Right hindlimb (tissue), 1 donor: ENCODE measurements at places on chromosomes 12 and 14.

GRCh38 chr12:127810041-127810440 is 456.9 kb upstream of the TMEM132C start:
- DNase-seq = peak; percentile 50

GRCh38 chr12:22340143-22340542 is 5.6 kb upstream of the ST8SIA1 start:
- DNase-seq = no peak

DNA sequence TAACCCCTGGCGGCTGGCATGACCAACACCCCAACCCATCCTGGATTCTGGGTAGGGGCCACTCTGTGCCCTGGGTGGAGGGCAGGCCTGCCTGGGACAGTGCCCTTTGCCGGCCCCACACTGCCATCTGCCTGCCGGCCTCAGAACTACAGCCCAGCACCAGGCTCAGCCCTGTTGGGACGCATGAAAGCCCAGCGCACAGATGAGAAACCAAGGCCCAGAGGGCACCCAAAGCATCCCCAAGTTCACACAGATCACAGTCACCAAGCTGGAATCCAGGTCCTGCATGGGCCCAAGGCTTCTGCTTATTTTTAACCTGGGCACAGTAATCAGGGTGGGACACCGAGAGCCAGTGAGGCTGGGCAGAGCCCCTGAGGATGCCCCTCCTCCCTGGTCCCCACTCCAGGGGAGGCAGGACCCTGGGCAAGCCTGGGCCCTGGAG is 26.2 kb downstream of the RFLNA start:
- peak; percentile 74 for DNase-seq

DNA sequence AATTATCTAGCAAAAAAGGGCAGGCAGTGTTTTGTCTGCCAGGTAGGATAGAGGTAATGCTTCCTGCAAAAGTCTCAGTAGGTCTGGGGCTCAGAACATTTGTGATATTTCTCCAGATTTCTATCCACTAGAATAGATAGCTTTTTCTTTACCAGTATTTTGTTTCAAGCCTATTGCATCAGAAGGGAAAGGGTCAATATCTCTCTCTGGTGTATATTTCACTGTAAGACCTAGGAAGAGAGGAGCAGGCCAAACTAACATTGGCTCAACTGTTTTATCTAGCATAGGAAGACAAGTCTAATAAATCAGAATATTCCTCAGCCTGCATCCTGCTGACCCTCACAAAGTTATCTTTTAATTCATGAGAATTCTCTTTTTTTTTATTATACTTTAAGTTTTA is 106.7 kb upstream of the DAAM1 start:
- DNase-seq = no peak

DNA sequence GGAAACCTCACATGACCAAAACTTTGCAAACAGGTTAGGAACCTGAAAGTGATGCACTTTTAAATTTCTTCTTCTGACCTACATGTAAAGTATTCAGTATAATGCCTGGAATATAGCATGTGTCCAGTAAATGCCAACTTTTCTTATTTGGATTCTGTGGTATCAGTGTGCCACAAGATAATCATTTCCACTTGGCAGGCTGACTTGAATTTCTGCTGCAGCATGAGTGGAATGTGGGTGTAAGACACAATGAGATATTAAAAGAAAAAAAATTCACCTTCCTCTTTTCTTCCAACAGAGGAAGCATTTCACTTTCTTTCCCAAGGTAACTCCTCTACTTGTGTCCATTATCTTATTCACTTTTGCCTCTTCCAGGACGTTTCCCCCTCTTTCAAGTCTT is 141.9 kb upstream of the PRKD1 start:
- no peak for DNase-seq

DNA sequence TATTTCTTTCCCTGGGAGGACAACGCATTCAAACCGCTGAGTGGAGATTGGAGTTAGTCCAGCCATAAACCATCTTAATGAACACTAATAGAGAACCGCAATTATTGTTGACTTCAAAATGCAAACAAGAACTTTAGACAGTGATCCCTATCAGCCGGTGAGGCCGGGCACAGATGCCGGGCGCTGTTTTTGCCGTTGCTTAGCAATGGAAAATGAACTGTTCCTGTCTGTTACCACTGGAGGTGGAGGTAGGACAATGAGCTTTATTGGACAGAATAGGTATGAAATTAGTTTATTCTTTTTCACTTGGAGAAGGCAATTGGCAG is 216.8 kb downstream of the TTC8 start:
- no peak for DNase-seq

DNA sequence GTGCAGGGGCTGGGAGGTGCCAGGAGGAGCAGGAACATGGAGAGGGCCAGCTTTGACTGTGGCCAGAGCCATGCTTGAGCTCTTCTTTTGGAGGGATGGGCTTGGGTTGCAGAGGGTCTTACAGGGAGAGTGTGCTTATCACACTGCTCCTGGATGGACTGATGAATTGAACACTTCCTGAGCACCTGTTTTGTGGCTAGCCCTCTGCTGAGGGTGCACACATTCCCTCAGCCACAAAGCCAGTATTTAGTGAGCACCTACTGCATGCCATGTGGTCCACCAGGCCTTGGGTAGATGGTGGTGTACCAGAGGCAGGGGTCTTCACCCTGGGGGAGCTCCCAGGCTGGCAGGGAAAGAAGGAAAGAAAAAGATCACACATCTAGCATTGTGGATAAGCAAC is 118.9 kb downstream of the SLC25A47 start:
- DNase-seq = no peak

- DNase-seq = no peak
These were observed 509.1 kb downstream of the VRK1 start for GRCh38 chr14:97306133-97306759.

DNA sequence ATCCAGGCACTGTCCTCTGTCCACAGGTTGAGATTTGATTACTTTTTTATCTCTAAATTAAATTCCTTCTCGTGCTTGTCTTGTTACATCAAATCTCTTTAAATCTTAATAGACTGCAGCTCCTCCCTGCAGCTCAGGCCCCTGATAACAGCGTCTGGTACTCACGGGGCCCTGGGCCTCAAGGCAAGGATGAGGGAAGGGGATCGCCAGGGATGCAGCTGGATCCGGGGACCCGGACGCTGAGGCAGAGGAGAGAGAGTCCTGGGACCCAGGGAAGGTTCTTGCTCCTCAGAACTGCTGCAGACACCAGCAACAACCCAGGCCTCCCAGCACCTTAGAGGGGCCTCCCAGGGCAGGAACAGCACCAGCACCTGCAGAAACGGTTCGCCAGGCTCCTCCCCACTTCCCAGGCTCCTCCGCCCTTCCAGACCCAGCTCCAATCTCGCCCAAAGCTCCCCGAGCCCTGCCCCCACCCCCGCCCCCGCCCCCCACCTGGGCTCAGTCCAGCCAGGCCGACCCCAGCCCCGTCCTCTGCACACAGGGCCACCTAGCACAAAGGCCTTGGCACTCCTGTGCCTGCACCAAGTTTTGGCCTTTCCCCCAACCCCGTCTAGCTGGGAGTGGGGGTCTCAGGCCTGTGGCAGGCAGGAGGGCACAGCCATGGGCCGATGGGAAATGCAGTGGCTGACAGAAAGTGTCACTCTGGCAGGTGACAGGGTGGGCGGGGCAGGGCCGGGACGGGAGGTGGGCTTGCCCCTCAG is 60.3 kb upstream of the GALNT9 start:
- no peak for DNase-seq

DNA sequence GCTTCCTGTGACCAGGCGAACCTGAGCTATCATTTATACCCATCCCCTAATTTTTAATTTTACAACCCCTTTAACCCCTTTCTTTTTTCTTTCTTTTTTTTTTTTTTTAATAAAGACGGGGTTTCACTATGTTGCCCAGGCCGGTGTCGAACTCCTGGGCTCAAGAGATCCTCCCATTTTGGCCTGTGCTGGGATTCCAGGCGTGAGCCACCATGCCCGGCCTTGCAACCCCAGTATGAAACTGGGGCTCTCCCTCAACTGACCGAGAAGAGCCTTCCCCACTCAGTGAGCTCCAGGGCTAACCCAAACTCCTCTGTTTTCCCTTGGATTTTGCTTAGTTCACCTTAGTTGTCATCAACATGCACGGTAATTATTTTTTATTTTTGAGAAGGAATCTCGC is 992 bp downstream of the CPSF2 start:
- no peak for DNase-seq

DNA sequence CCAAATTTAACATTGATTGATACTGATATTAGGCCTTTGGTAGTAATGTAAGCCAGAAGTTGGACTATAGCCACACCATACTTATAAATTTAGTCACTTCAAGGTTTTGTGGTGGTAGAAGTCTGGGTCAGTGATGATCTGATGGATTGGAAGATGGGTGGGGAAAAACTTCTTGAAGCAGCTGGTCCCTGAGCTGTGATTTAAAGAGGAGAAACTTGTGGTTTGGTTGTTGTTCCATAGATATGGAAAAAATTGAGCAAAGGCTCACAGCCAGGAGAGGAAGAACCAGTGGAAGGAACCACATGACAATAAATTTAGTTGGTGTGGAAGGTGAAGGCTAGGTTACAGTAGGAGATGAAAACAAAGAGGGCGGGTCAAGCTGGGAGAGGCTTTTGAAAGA is 26.1 kb downstream of the PTHLH start:
- DNase-seq = no peak

DNA sequence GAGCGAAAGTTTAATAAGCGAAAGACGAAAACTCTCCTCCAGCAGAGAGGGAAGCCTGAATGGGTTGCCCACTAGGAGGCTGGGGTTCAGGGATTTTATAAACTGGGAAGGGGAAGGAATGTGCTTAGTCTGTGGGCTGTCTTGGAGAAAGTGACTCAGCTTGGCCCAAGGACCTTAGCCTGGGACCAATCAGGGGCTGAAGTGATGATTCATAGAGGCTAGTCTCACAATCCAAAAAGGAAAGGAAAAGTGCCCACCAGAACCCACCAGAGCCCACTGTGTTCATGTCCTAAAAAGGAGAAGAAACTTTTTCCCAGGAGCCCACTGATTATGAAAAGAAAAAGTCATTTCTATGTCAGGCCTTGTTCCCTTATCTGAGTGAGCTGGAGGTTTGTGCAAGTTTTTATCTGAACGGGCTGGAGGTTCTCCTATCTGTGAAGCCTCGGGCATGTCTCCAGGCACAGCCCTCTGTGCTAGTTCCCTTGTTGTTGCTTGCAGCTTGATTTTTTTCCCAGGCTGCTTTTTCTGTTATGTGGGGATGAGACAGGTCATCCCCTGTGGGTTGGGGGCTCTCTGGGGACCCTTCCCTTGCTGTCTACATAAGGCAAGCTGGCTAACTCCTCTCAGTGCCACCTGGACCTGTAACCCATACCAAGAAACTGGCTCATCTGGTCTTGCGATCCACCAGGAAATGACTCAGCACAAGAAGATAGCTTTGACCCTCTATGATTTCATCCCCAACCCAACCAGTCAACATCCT is 8.3 kb upstream of the GOLGA5 start:
- DNase-seq = no peak

- no peak for DNase-seq
These were observed 130.3 kb upstream of the EGLN3 start for GRCh38 chr14:34081101-34081575.

- no peak for DNase-seq
These were observed 34.3 kb downstream of the OVCH1 start for GRCh38 chr12:29463198-29463597.

- peak; percentile 22 for DNase-seq
These were observed 12.9 kb downstream of the GNG2 start for GRCh38 chr14:51873221-51873893.

DNA sequence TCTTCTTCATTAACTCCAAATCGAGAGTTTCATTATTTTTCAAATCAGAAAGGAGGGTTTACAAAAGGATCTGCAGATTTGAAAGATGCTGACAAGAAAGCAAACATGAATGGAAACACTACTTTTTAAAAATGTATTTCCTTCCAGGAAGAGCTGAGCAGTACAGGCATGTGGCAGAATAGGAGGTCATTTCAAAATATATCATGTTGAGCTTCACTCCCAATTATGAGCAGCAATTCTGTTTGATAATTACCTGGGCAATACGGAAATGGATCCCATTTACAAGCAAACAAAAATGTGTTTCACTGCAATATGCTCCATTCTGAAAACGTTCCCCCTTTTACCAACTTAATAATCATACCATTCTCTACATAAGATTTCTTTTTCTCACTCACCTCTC is 147.7 kb upstream of the BCL2L14 start:
- DNase-seq = no peak

GRCh38 chr14:76961631-76962302 is 66.7 kb downstream of the IRF2BPL start:
- peak; percentile 87 for DNase-seq

GRCh38 chr12:54588110-54588889 is at the start of gene PPP1R1A:
Gene PPP1R1A (minus strand): TSS chr12:54588659. CDS start chr12:54588488, 171 bp downstream.
- no peak for DNase-seq

GRCh38 chr14:25485381-25485780 is 435.4 kb upstream of the STXBP6 start:
- DNase-seq = peak; percentile 30

DNA sequence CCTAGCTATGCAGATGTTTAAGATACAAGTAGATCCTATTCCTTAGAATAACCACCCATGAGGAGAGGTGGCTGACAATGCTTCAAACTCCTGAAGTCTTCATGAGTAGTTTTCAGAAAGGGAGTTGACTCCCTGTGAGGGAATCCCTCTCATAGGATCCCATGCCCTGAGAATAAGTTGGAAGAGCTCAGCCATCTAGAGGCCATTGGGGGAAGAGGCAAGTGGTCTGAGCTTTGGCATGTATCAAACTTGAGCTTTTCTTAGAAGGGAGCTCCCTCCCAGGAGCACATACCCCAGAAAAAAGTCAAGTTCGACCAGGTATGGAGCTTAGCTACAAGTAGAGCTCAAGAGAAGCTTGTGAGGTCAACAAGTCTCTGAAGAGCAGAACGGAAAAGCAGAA is 165.7 kb upstream of the RBM19 start:
- no peak for DNase-seq

GRCh38 chr12:9221483-9221882 is 13.3 kb upstream of the PZP start:
- DNase-seq = no peak

DNA sequence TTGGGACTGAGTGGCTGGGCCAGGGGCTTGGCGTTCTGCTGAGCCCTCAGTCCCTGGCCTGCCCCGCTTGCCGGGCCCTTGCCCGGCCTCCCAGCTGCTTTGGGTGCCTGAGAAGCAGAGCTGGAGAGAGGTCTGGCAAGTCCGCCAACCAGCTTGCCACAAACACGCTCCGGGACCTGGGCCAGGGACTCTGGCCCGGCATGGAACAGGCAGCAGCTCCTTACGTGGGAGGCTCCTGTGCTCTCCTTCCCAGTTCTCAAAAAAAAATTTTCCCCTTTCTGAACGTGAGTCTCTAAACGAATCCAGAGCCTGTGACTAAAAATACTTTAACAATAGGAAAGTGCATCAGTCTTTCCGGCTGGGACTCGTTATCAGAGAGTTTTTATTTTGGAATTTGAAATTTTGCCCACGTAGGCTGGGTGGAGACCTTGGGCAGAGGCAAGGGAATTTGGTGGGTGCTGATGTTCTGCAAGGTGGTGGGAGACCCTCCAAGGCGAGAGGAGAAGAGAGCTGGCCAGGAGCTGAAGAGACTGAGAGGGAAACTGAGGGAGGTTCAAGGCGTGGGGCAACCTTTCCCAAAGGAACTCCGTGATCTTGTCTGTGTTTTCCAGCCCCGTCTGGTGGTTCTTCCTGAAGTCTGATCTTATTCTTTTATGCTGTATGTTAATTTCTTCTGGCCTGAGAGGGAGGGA is 6.8 kb upstream of the NR4A1 start:
- peak; percentile 89 for DNase-seq

- no peak for DNase-seq
These were observed 10.5 kb downstream of the MLXIP start for GRCh38 chr12:122089077-122089476.

- no peak for DNase-seq
These were observed 1115.8 kb upstream of the ATXN7L3B start for GRCh38 chr12:73421832-73422231.
